HEK293T (cell line): ENCODE measurements at places on chromosomes 6 and 20.

DNA sequence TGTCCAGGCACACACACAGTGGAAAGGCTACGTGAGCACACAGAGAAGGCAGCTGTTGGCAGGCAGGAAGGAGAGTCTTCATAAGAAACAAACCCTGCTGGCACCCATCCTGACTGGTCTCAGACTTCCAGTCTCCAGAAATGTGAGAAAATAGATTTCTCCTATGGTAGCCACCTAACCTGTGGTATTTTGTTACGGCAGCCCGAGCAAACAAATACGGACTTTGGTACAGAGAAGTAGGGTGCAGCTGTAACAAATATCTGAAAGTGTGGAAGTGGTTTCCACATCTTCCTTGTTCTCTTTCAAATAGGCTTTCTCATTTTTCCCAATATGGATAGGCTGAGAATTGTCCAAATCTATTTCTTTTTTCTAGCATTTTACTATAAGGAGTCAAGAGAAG lies 94.6 kb downstream of the ADGB start:
- no peak for DNase-seq

GRCh38 chr6:52210227-52210626 lies 24.1 kb downstream of the IL17A start:
- DNase-seq = no peak

GRCh38 chr20:46581391-46581790 lies 30.9 kb upstream of the OCSTAMP start:
- DNase-seq = no peak

DNA sequence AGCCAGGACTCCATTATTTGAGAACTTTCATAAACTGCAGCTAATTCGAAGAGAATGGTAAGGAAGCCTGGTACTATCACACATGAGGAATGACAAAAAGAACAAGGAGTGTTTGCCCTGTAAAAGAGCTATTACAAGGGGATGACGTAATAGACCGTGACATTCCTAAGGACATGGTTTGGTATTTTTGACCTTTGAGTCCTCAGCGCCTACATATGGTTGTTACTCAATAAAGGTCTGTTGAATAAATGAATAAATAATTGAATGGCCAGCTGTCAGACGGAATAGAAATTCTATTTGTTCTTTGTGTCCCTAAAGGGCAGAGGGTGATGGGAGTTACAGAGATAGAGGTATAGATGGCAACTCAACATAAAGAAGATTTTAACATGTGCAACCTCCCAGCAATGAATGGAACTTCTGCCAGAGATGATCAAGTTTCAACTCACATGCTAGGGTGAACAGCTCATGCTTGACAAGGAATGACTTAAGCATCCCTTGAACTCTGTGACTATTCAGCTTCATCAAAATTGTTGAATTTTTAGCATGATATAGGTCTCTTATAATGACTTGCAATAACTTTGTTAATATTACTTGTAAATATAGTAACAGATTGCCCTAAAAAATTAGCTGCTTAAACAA lies 115.4 kb downstream of the TENT5A start:
- no peak for DNase-seq

- no peak for DNase-seq
Measured at GRCh38 chr6:7219310-7219709, 93.7 kb downstream of the SSR1 start.

DNA sequence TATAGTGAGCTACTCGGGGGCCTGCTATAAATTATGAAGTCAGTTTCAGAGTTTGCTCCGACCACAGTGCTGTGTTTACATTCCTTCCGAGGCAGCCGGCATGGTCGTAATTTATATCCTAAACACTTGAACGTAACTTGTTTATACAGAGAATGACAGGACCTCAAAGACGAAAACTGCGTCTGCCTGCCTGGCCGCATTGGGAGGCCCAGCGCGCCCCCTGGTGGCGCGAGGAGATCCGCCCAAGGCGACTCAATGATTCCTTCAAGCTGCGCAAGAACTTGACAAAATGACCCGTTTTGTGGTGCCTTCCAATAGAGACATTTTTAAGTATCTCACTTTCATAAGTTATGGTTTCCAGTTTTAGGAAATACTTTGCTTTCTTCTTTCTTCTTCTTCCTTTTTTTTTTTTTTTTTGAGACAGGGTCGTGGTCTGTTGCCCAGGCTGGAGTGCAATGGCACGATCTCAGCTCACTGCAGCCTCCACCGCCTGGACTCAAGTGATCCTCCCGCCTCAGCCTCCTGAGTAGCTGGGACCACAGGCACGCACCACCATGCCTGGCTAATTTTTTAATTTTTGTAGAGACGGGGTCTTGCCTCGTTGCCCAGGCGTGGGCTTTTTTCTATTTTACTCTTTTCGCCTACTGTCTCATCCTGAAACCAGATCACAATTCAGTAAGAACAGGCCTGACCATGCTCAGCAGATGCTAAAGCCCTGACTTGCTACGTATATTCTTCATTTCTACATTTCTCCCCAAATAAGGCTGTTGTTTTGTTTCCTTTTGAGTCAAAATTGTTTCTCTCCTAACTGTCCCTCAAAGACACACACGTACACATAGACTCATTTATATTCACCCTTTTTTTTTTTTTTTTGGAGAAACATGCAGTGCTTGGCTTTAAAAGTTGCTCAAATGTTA lies 7.8 kb downstream of the FOXF2 start:
- DNase-seq = peak; percentile 87

GRCh38 chr6:156383059-156383458 lies 394.1 kb upstream of the ARID1B start:
- DNase-seq = no peak

DNA sequence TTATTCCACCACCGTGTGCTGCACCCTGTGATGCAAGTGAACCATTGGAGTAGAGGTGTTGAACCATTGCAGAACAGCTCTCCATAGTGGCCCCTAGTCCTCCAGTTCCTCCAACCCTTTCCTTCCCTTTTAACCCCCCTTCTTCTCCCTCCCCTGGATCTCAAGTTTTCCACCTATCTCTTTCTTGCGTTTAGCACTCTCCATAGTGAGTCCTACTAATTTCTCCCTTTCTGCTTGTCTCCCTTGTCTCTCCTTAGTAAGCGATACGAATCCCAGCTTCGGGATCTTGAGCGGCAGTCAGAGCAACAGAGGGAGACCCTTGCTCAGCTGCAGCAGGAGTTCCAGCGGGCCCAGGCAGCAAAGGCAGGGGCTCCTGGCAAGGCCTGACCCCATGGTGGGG lies 1.1 kb downstream of the PFDN6 start:
- DNase-seq = no peak

DNA sequence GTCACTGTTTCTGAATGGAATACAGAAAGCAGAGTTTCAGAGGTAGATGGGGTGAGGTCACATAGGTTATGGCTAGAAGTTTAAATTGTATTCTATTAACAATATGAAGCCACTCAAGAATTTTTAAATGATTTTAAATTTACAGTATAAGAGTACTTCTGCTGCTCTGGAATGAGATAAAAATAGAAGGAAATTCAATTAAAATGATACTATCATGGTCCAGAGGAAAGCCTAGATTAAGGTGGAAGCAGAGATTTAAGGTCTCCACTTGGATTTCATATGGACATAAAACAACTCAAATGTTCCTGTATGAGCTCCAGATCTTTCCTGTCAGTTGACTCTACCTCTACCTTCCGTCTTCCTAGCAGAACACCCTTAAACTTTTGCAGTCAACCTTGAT lies 68.6 kb downstream of the REV3L start:
- no peak for DNase-seq

GRCh38 chr6:1325461-1326309 lies 13.8 kb downstream of the FOXQ1 start:
- no peak for DNase-seq

GRCh38 chr6:54624216-54624615 lies 222.4 kb upstream of the FAM83B start:
- no peak for DNase-seq

GRCh38 chr6:166866839-166867637 lies 89.3 kb downstream of the RNASET2 start:
- DNase-seq = no peak

DNA sequence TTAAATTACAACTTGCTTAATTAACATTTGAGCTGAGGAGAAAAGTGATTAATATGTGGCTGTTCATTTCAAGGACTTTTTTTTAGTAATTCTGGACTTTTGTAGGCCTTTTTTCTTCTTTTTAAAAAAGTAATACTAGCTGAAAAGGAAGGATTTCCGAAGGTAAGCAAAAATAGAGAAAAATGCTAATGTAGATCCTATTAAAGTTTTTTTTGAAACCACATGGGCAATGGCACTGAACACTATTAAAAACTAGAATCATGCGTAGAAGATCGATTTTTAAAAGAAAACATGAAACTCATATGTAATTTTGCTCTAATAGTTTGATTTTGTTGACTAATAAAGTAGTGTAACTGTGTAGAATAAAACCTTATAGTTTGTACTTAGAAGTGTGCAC lies 2.4 kb downstream of the BAG2 start:
- DNase-seq = no peak

- no peak for DNase-seq
Measured at GRCh38 chr20:46142124-46142523, 24.0 kb downstream of the CD40 start.

DNA sequence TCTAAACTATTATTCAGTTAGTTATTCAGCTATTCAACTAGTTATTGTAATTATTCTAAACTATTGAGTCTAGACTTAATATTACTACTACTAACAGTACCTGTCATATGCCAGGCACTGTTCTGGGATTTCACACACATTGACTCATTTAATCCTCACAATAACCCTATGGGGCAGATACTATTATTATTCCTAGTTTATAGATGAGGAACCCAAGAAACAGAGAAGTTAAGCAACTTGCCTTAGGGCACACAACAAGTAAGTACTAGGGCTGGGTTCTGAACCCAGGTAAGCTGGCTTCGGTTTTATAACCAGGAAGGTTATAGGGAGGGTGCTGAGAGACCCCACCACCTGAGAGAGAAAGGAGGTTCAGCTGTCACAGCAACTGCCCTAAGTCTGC lies 7.8 kb downstream of the TEAD3 start:
- no peak for DNase-seq

DNA sequence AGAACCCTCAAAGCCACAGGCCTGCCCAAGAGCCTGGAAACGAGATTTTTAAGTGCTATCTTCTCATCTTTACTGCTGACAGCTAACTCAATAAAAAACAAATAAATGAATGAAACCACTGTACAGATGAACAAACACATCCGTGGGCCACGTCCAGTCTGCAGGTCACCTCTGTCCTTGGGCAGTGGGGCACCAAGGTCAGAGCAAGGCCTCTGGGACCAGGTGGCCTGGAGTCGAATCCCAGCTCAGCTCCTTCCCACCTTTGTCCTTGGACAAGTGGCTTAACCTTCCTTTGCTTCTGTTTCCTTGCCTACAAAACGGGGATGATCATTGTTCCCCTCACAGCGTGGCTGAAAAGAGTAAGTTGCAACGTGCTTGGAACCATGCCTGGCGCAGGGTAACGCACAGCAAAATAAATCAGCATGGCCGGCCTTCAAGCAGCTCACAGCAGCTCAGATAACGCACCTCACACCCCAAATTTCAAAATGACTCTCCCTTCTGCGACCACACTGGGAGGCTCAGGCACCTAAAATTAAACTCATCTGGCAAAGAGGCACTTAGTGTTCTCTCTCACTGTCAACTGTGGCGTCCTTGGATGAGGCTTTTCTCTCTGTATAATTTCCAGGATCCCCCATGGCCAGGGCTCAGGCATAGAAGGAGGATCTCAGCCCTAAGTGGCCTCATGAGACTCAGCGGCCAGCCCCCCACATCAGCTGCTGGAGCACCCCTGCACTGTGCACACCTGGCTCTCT lies 35.7 kb downstream of the RRBP1 start:
- no peak for DNase-seq

- DNase-seq = no peak
Measured at GRCh38 chr6:107460083-107460631, 793 bp upstream of the PDSS2 start.

- DNase-seq = no peak
Measured at GRCh38 chr6:134585517-134585873, 267.6 kb upstream of the SGK1 start.

GRCh38 chr6:145836170-145836569 lies 21.6 kb upstream of the FBXO30 start:
- DNase-seq = no peak

- no peak for DNase-seq
Measured at GRCh38 chr6:117595099-117595923, 7.0 kb downstream of the GOPC start.

GRCh38 chr6:165799391-165800153 lies 136.5 kb upstream of the PDE10A start:
- DNase-seq = no peak

DNA sequence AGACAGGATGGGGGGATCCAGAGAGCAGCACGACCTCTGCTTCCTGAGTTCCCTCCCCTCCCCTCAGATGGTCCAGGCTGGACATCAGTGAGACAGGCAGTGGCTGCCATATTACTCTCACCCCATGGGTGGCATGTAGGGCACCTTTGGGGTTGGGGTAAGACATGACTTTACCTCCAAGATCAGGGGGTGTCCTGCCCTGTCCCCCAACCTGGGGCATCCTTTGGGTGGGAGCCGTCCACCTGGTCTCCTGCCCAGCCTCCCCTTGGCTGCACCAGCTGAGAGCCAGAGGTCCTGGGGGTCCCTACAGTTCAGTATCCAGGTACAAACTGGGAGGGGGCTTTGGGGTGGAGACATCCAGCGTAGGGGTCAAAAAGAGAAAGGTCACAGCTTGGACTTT lies 48.7 kb upstream of the SLCO4A1 start:
- DNase-seq = no peak

GRCh38 chr6:130132286-130132701 lies 90.5 kb downstream of the SAMD3 start:
- no peak for DNase-seq

DNA sequence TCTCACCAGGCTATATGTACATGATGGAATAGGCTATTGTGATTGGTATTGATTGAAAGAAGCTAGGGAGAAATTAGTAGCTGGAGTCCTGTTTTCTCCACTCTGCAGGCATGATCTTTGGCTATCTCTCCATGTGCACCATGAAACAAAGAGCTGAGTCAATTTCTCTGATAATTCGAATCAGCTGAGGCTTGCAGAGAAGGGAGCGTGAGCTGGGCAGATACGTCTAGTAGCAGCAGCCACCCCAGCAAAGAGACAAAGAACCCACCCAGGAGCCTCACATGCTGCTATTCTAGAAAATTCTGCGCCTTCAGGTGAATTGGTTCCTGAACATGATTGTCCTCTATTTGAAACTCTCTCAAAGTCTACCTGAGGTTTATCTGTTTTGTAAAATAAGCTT lies 6.9 kb upstream of the SGK1 start:
- no peak for DNase-seq

DNA sequence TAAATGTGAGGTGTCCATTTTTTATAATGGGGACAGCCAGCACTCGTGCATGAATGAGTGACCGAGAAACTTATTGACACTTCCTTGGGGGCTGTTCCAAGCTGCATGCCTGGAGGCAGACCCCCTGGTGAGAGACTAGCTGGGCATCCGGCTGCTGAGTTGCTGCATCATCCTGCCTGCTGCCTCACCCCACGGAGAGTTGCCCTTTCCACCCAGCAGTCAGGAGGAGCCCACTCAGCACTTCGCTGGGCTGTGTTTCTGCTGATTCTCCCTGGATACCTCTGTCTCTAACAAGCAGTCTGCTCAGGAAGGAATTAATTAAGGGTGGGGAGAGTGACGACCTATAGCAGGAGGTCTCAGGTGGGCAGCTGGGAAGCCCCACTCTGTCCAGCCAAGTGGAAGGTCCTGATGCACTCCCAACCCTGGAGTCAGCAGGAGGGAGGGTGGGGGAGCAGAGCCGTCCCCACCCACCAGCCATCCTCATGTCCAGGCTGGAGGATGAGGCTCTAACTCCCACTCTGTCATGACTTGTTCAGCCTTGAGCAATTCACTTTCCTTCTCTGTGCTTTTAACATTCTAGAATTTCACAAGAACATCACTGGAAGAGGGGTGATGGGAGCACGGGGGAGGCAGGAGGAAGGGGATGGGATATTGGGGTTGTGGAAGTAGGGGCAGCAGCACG lies 177.3 kb downstream of the LRFN2 start:
- no peak for DNase-seq
